ENCODE measurements at places on chromosomes 2 and 18.
A peak's percentile ranks its signal among the peaks of the same experiment; 100 is the strongest.

- DNase-seq = no peak
Measured at GRCh38 chr2:193276560-193276959, 1081.8 kb upstream of the TMEFF2 start.

DNA sequence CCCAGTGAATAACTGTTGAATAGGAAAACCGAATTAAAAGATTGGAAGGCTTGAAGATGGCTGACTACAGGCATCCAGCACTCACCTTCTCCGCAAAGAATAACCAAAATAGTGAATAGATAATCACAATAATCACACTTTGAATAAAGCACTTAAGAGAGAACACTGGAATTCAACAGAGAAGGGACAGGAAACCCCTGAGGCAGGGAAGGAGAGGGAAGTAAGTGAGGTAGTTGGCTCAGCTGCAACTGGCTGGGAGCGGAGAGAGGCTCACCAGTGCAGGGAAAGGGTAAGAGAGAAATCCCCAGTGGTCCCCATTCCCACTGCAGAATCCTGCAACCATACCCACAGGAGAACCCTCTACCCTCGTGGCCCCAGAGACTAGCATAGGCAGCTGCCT lies 246.6 kb upstream of the NCKAP5 start:
- DNase-seq = no peak

GRCh38 chr2:50102383-50102782 lies 929.5 kb downstream of the NRXN1 start:
- DNase-seq = no peak

DNA sequence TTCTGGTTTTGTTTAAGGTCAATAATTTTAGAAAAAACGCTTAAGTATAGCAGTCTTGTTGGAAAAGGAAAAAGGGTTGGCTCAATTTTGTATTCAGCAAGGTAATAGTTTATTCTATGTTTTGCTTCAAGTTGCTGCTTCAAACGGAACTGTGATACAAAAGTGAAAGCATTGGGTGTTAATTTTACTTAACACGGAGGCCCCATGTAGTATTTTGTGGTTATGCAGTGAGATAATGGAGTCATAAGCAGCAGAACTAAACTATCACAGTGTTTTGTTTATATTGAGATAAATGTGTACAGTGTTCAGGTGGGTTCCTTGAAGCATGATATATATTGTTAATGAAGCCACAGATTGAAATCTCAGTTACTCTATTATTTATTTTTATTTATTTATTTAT lies 67.0 kb upstream of the LYPD6B start:
- no peak for DNase-seq

GRCh38 chr2:99634234-99634633 lies 144.4 kb upstream of the REV1 start:
- DNase-seq = no peak

- no peak for DNase-seq
Measured at GRCh38 chr2:240733803-240734495, 42.3 kb downstream of the AQP12A start.

- no peak for DNase-seq
Measured at GRCh38 chr2:126172631-126173184, 483.2 kb upstream of the GYPC start.

- no peak for DNase-seq
Measured at GRCh38 chr2:241810307-241811200, 1.6 kb downstream of the NEU4 start.

- no peak for DNase-seq
Measured at GRCh38 chr18:59426855-59427254, 67.8 kb upstream of the LMAN1 start.

GRCh38 chr2:182652326-182652725 lies 63.7 kb upstream of the DNAJC10 start:
- no peak for DNase-seq

- DNase-seq = peak; percentile 28
Measured at GRCh38 chr2:29114946-29115609, at the start of gene CLIP4. Gene CLIP4, plus strand, starts transcription at chr2:29115415. Its CDS starts 5,974 bp downstream, at chr2:29121389.

Data from activated naive CD4-positive, alpha-beta T cell (primary cell).